ENCODE measurements at places on chromosomes 12 and 14. TPM values are rescaled to one million over a fixed set of nuclear protein-coding genes. Genes with fewer than 3 reads are reported as not detected.

DNA sequence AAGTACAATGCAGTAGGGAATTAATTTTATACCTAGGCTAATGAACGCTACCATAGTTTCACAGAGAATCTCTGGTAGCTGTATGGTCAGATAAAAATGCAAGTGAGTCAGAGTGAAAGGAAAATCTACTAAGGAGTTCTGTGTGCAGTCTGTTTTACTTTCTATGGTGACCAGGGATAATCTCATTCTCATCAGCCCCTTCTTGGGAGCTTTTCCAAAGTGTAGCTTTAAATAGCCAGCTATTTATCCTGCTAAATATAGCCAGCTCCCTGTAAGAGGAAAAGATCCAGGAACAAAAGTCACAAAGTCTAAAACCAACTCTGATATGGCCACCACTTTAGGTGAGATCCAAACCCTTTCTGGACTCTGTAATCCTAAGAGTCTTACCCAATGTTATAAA lies 75.5 kb downstream of the TMEM116 start:
- DNase-seq: no peak

DNA sequence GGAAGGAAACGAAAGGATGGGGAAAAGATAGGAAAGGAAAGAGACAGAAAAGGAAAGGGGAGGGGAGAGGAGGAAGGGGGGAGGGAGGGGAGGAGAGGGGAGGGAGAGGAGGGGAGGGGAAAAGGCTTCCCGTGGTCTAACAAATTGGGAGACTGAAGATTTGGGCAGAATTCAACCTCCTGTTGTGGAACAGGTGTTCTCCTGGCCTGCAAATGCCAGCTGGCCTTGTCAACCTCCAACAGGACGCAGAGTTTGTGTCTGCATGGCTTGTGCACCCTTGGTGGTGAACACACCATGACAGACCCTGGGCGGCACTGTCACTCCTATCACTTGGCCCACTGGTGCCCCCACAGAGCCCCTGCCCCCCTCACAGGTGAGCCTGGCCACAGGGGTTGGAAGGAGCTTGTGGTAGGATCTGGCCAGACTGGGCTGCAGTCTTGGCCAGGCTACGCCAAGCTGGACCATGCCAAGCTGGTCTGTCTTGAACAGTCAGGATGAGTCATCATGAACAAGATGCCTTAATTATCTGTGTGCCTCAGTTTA lies 321.6 kb downstream of the BCL11B start:
- DNase-seq: no peak

- no peak for DNase-seq
These were observed 58.9 kb downstream of the GPR65 start for GRCh38 chr14:88063811-88064210.

DNA sequence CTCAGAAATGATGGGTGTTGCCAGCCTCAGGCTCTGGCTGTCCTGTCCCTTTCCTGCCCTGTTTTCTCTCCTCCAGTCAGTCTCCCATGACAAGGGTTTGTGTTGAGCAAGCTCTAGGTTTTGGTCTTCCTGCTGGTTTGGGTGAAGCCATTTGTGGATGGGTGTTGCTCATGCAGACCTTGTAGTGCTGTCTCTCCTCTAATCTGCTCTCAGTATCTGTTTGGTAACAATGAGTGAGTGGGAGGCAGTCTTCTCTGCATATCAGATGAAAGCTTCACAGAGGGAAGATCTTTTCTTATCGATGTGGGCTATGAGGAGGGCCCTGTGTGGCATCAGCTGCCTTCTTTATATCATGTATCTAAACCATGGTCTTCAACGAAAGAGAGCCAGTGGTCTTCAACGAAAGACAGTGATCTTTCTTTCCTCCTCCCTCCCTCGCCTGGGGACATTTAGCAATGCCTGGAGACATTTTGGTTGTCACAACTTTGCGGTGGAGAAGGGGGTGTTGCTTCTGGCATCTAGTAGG lies 3.6 kb downstream of the CMA1 start:
- no peak for DNase-seq

- DNase-seq: no peak
These were observed 40.0 kb upstream of the CAPRIN2 start for GRCh38 chr12:30794591-30795409.

Gene SYT10
- 0.32 TPM for total RNA-seq

DNA sequence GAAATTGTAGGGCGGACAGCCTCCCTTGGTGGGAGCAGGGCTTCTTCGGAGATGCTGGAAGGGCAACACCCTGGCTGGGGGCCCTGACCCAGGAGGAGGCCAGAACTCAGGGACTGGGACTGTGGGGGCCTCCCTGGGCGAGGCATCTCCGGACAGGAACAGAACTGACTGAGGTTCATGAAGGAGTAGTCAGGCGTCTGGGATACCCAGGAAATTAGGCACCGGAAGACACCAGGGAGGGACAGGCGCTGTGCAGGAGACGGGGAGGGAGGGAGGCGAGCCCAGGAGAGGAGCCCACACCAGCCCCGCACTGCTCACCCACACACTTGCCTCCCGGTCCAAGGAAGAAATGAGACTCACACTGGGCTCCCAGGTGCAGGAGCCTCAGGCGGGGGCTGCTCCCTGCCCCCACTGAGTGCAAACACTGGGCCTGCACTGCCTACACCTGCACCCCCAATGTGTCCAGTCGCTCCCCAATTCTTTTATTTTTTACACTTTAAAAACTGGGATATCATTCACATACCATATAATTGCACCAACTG lies 262.6 kb upstream of the SFSWAP start:
- no peak for DNase-seq

- no peak for DNase-seq
These were observed 71.9 kb downstream of the TBX3 start for GRCh38 chr12:114612062-114612461.

- DNase-seq: no peak
These were observed 26.0 kb downstream of the ZNF664 start for GRCh38 chr12:123998991-123999359.

Gene SMIM41
- 0.58 TPM for total RNA-seq

- DNase-seq: no peak
These were observed 155.6 kb downstream of the ETV6 start for GRCh38 chr12:11805043-11805442.

- DNase-seq: no peak
These were observed 1.4 kb downstream of the FAR2 start for GRCh38 chr12:29150462-29150861.

- DNase-seq: no peak
These were observed 70.5 kb downstream of the LGMN start for GRCh38 chr14:92677955-92678354.

Gene NUP37
- total RNA-seq: 49.9 TPM

Gene PCED1B
- total RNA-seq: 2.1 TPM

DNA sequence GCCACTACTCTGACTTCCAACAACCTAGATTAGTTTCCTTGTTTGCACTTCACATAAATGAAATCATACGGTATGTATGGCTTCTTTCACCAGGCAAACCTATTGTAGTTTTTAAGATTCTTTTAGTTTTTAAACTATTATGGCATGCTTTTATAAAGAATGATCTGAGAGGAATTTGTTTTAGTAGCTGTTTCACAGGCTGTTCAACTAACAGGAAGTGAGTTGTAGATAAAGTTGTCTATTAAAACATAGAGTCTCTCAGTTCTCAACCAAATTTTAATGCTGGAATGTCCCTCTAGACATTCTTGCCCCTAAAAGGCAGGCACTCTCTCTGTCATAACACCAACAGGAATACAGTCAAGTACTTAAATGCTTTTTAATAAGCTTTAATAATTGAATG lies 102.7 kb upstream of the DACT1 start:
- DNase-seq: no peak

DNA sequence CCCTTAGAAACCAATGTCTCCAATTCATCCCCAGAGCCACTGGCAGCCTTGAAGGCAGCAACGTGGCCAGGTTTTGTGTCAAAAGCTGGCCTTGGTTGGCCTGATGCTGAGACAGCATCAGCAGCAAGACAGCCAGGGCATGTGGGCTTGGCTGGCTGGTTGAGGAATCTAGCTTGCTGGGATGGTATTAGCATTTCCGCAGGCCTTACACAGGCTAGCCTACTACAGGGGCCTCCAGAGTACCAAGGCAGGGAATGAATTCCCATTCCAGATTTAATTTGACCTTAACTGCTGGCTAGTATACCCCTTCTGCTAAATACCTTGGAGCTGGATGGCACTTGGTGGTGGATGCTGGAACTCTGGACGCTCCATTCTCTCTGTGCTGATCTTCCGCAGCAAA lies 15.8 kb downstream of the NGDN start:
- DNase-seq: no peak

- DNase-seq: no peak
These were observed 18.7 kb upstream of the CLMN start for GRCh38 chr14:95338436-95338835.

Gene ADAM21
- total RNA-seq: not detected

DNA sequence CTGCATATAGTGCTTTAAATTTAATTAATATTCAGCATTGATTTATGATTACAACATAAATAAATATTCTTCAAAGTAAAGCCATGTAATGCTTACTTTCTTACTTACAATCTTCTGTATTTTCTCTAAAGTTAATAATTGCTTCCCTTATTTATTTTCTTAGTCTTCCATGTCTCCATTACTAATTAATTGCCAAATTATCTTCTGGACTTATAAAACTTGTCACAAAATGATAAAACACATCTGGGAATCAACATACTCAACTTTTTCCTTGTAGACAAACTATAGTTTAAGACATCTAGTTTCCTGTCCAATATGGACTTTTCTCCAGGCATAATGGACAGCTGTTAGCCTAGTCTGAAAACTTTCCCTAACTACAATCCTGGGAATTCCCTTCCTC lies 466.6 kb downstream of the FLRT2 start:
- DNase-seq: no peak

Gene KRT6C
- not detected for total RNA-seq

DNA sequence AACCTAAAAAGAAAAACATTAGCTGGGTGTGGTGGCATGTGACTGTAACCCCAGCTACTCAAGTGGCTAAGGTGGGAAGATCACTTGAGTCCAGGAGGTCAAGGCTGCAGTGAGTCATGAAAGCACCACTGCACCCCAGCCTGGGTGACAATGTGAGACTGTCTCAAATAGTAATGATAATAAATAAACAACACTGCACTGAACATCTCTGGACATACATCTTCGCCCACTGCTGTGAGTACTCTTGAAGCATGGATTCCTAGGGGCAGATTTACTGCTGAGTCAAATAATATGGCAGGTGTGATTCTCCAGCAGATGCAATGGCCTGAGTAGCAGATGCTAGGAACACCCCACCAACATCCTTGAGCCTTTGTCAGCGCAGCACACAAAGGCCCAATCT lies 23.6 kb downstream of the ABCB9 start:
- DNase-seq: no peak

Gene PTGDR
- 32.3 TPM for total RNA-seq

Gene PDZRN4
- 3.5 TPM for total RNA-seq

Gene CLEC2A
- not detected for total RNA-seq

GRCh38 chr12:94648578-94648977 lies 1.8 kb downstream of the TMCC3 start:
- DNase-seq: no peak

DNA sequence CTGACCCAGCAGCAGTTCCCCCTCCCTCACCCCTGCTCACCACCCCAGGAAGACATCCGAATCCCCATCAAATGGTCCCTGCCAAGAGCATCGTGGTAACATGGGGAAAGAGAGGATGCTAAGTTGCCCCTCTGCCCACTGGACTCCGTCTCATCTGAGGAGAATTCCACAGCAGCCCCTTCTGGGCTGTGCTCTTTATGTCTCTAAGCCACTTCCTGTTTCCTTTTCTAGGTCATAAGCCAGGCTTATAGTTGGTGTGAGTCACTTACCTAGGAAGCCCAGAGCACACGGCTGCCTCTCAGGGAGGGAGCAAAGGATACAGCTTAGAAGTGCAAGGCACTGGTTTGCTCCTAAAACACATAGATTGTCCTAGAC lies 76.0 kb downstream of the VCPKMT start:
- no peak for DNase-seq

GRCh38 chr14:85536833-85537190 lies 6.9 kb downstream of the FLRT2 start:
- DNase-seq: no peak

DNA sequence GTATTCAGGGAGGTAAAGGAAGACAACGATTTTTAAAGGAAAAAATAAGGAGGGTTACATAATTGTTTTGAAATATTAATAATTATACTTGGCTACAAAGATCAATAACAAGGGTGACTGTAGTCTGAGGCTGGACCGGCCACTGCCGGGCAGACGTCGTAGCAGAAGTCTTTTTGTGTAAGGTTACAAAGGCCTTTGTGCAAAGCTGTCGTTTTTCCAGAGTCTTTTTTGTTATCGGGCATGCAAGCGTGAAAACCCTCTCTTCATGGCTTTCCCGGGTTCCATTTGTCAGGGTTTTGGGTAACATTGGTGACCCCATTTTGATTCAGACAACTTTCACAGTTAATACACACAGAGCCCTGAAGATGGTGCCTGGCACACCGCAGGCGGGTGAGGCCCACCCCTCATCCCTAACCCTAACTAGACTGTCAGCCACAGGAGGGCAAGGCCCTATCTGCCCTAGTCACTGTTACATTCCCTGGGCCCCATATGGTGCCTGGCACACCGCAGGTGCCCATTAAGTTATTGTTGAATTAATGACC lies 31.3 kb downstream of the RILPL1 start:
- no peak for DNase-seq

GRCh38 chr14:31951638-31951964 lies 125.5 kb upstream of the ARHGAP5 start:
- no peak for DNase-seq

GRCh38 chr12:109776624-109777023 lies 56.6 kb downstream of the TRPV4 start:
- no peak for DNase-seq

GRCh38 chr14:32620303-32620702 lies 291.2 kb downstream of the AKAP6 start:
- no peak for DNase-seq

DNA sequence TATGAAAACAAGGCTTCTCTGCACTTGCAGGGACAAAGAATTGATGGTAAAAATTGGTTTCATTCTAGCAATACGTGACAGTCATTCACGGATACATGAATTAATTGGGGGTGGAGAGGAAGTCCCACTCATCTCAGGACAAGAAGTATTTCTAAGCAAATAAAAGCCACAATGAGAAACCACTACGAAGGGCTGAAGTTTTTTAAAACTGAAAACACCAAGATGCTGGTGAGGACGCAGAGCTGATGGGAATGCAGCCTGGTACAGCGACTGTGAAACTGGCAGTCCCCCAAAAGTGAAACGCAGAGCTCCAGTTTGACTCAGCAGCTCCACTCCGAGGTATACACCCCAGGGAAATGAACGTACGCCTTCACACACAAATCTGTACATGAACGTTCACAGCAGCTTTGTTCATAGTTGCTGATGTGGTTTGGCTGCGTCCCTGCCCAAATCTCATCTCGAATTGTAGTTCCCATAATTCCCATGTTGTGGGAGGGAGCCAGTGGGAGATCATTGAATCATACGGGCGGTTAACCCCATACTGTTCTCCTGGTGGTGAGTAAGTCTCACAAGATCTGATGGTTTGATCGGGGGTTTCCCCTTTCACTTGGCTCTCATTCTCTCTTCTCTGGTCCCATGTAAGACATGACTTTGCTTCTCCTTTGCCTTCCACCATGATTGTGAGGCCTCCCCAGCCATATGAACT lies 89.0 kb downstream of the SCARB1 start:
- no peak for DNase-seq

Gene FOXN4
- total RNA-seq: not detected

Gene HOXC12
- not detected for total RNA-seq

Gene RAPGEF3
- total RNA-seq: 10.1 TPM

All from colonic mucosa (tissue), 4 donors.